Dermis microvascular lymphatic vessel endothelial cell (primary cell): ENCODE measurements at places on chromosomes 7 and 10. TPM values are rescaled to one million over a fixed set of nuclear protein-coding genes. Genes with fewer than 3 reads are reported as not detected.

PRPS1L1 gene
- total RNA-seq = not detected in 2 replicates

NRP1 gene
- 26.2 and 65.0 TPM in 2 replicates for total RNA-seq

AKR1C2 gene
- total RNA-seq = 22.7 and 53.6 TPM in 2 replicates

METTL27 gene
- total RNA-seq = 0.90 and 1.0 TPM in 2 replicates

CTNNA3 gene
- 0.13 TPM in 1 of 2 replicates, not detected in the other for total RNA-seq

OR2F2 gene
- total RNA-seq = not detected in 2 replicates

ARMC3 gene
- total RNA-seq = not detected in 2 replicates

VAX1 gene
- not detected in 2 replicates for total RNA-seq

BHLHA15 gene
- 0.51 TPM in 2 replicates for total RNA-seq

SVOPL gene
- total RNA-seq = not detected in 2 replicates

PLXNA4 gene
- 5.3 and 15.4 TPM in 2 replicates for total RNA-seq

DNA sequence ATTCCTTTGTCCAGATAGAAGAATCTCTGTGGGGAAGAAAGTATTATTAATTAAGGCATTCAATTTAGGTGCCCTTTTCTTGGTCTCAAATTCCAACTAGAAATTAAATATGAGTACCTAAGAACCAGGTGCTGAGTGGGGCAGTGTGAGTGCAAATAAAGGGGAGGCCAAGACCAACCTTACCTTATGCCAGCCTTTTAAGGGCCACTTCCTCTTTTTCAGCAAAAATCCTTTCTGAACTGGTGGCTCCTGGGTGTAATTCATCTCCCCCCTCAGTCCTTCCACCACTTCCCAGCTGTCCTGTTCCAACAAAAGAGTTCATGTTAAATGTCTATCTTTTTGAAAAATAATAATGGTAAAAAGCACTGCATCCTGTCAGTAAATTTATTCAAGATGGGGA is 108.2 kb downstream of the OSBPL3 start:
- DNase-seq = no peak

DNA sequence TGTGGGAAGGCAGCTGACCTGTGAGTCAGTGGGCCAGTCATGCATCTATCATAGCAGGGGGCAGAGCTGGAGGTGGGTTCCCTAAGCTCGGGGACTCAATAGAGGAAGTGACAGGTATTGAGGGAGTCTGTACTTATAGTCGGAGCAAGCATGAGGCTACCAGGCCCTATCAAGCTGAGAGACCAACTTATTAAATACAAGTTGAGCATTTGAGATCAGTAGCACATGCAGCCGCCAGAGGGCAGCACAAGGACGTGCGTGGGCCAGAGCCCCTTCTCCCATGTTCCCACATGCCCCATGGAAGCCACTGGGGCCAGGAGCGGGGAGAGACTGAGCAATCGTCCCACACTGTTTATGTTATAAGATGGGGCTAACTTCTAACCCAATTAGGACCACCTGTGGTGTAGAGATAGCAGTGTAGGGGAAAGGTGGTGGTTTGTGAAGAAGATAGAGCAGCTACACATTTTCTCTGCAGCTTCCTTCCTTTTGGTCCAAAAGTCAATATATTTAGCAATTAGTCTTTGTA is 13.0 kb upstream of the STK31 start:
- peak; percentile 69 for DNase-seq

- DNase-seq = peak; percentile 2
Observed at GRCh38 chr10:89535171-89536012, at the start of gene SLC16A12. Gene SLC16A12, minus strand, starts transcription at chr10:89535594. Its CDS starts 73,016 bp downstream, at chr10:89462578.

- DNase-seq = no peak
Observed at GRCh38 chr7:70142247-70142932, 544.1 kb downstream of the AUTS2 start.

DNA sequence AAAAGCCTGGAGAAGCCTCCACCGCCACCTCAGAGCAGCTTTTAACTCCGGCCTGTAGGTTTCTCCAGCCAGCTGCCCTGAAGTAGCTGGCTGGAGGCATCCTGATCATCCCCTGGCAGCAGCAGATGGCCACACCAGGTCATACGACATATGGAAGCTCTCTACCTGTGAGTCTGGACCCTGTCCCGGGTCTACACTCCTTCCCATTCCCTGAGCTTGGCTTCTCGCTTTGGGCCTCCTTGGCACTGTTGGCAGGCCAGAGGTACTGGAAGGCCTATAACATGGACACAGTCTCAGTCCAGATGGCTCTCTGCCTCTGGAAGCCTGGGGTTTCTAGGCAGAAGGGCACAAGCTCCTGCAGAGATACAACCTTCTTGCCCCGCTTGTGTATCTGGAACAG is 43.5 kb upstream of the TRIM8 start:
- no peak for DNase-seq

DNA sequence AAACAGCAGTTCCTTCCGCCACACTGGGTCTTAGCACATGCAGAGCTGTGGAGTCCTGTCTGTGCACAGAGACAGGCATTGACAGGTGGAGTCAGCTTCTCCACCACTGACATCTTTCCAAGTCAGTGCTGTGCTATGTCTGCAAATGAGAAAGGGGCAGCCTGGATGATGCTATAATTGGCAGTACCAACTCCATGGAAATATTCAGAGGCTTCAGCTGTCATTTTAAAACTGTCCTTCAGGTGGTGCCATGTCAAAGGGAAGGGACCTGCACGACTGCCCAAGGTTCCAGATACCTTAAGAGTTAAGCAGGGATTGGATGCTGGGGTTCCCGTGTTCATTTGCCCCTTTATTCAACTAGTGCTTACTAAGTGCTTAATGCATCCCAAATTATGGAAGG is 258.0 kb upstream of the PRKCQ start:
- DNase-seq = no peak

- no peak for DNase-seq
Observed at GRCh38 chr10:125344573-125345171, 184.3 kb upstream of the CTBP2 start.

DNA sequence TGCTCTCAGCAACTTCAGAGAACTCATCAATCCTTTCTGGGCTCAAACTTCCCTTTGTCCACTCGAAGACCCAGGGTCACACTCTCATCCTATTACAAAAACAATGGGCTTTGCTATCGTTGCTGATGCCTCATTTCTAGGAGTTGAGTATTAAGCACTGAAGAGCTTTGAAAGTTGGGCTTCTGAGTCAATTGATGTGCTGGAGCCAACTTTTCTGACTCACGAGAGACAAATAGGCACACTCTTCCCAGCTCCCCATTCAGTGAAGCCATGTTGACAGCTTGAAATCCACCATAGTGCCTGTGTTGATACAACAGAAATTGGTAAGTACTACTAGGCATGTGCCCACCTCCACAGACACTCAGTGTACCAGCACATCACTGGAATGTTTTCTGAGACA is 97.5 kb upstream of the PRSS58 start:
- no peak for DNase-seq

- no peak for DNase-seq
Observed at GRCh38 chr10:119138346-119139306, 26.9 kb downstream of the SFXN4 start.

GRCh38 chr10:80520661-80521470 is 16.8 kb upstream of the SH2D4B start:
- DNase-seq = no peak

DNA sequence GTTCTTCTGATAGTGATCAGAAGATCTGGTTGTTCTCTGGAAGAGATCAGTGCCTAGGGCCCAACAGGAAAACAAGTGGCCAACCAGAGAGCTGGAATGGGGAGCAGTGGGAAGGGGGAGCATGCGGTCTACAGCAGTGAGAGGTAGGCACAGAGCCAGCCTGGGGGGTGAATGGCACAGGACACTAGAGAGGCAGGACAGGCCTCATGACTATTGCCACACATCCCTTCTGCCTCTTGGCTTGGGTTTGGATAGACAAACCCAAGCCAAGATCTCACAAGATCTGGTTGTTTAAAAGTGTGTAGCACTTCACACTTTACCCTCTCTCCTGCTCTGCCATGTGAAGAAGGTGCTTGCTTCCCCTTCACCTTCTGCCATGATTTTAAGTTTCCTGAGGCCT is 224.4 kb downstream of the ARHGAP12 start:
- no peak for DNase-seq

DNA sequence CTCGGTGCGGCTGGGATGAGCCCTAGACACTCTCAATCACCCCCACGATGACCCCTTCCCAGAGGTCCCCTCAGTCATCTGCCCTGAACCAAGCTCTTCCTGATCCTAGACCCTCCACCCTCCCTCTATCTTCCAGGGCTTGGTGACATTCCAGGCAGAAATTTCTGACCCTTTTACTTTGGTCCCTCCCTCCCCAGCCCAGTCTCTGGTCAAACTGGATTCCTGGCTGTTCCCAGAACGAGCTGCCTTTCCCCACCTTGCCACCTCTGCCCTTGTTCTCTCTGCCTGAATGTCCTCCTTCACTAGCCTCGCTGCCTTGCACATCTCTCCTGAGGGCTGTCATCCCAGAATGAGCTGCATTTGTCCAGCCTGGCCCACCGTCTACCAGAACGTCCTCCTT is 1.3 kb upstream of the CLDN4 start:
- no peak for DNase-seq

DNA sequence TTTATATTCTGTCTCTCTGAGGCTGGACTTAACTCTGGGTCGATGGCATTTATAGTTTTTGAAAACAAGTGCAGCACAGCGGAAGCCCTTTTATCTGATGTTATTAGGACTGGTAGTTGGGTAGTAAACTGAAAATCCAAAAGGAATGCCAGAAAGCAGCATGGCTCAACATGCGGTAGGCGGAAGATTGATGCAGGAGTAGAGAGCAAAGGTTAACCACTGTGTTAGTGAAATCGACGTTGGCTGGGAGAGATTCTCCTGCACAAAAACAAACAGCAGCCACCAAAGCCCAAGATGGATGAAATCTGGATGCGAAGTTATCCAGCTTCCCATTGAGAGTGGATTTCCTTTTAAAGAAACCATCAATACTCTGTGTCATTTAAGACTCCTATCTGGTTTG is 54.5 kb upstream of the EMX2 start:
- no peak for DNase-seq

- DNase-seq = no peak
Observed at GRCh38 chr10:33493497-33493896, 159.0 kb upstream of the NRP1 start.

DNA sequence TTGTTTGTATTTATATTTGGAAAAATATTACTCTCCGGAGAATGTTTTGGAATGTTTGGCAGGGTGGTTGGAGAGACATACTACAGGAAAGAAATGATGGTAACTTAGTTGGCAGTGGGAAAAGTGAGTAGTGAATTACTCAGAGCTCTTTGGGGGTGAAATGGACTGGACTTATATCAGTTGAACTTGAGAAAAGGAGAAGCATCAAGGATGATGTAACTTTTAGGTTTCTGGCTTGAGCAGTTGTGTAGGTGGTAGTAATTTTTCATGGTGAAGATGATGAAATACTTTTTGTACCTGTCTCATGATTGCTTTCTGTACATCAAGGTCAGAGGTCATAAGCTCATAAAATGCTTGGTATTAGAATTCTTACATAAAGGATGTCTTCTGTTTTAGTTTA is 617.2 kb downstream of the AUTS2 start:
- DNase-seq = no peak

DNA sequence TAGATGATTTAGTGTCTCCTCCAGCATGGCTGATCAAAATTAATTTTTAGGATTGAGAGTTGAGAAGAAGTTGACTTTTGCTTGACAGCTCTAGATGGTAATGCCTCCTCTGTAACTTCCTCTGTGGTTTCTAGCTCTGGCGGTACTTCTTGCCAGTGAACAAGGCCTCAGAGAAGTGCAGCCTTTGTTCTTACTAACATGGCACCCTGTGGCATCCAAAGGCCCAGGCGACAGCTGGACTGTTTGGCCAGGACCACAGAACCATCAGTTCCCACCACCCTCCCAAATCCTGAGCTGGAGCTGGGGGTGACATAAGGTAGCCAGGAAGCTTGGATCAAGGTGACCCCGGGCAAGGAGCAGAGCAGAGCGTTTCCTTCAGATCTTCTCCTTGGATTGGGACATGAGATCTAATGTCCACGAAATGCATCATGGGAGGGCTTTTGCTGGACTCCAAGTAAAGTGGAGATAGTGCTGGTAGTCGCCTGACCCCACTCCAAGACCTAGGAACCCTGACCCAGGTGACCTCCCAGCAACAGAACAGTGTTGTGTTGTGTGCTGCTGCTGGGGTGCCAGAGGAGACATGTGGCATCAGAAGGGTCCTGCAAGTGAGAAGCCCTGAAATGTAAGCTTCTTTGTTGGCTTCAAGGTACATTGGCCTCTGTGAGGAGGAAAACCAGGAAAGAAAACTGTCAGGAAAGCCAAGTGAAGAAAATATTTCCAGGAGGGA is 41.8 kb downstream of the APBB1IP start:
- no peak for DNase-seq

- no peak for DNase-seq
Observed at GRCh38 chr10:128473911-128474310, 347.7 kb upstream of the MKI67 start.

DNA sequence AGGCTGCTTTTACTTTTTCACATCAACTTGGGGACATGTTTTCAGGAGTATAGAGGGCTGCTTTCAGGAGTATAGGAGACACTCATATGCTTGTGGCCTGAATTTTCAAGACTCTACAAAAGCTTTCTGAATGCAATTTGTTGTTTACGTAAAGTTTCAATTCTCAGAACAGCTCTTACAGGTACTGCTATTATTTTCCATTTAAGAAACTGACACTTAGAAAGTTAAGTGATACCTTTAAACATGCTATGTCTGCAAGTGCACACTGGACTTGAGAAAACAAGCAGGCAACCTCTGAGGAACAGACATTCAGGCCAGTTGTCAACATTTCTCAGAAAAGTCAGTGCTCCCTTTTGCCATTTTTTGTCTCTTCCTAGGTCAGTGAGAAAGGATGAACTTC is 70.0 kb upstream of the PHYHIPL start:
- DNase-seq = no peak

DNA sequence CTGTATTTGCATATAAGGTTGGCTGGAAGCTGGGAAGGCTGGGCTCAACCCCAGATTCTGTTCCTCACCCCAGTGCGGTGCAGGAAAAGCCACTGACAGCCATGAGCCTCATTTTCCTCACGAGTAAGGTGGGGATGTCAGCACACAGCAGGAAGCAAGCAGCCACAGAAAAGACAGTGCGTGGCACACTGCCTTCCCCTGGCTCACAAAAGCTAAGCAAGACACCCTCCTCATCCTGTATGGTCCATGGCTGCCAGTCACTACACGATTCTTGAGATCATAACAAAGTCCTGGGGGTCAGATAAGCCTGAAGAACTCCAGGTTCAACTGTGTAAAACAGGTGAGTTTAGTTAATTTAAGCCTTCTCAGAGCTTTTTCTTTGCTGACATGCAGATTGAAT is 28.9 kb upstream of the DDC start:
- no peak for DNase-seq

DNA sequence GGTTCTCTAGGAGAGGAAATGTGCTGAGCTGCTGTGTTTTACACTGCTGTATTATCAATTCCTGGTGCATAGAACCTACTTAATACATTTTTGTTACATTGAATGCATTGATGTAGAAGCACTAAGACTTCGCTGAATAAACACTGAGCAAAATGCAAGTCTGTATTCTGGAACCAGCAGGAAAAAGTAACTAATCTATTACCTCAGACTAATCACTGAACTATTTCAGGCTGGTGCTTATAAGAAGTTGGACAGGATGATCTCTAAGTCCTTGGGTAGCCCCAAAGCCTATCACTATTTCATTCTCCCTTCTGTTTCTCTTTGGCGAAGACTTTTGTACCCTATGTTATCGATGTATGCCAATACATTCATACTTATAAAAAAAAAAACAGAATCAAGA is 87.2 kb upstream of the LRRTM3 start:
- DNase-seq = no peak
